GF-D8 (cell line): ENCODE measurements at places on chromosomes 1 and 21.

- DNase-seq, result no peak
These were observed 164.0 kb downstream of the NEK7 start for GRCh38 chr1:198320759-198321158.

GRCh38 chr1:165486663-165487062 lies 41.7 kb upstream of the RXRG start:
- DNase-seq, result no peak

GRCh38 chr21:42595283-42596187 lies 57.9 kb upstream of the PDE9A start:
- no peak for DNase-seq

DNA sequence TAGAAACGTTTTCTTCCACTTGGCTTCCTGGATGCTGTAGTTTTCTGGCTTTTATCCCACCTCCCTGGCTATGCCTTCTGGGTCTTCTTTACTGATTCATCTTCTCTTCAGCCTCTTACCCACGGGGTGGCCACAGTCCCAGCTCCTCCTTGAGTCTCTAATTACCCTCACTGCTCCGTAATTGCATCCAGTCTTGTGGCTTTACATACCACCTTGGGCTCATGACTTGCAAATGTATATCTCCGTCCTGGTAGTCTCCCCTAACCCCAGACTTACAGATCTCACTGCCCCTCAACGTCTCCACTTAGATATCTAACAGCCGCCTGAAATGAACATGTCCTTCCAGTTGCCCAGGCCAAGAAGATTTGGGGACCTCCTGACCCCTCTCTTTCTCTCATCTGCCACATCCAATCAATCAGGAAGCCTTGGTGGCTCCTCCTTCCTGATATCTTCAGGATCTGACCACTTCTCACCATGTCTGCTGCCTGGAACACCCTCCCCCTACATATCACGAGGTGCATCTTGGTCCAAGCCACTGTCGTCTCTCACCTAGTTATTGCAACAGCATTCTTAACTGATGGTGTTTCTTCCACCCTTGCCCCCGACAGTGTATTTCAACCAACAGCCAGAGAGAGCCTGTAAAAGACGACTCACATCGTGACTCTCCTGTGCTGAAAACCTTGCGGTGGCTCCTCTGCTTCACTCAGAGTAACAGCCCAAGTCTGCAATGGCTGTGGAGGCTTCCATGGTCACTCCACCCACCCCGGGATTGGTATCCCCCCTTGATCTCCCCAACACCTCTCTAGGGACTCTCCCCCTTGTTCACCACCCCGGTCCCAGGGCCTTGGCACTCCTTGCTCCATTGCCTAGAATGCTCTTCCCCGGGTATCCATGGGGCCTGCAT lies 219.0 kb upstream of the POU3F1 start:
- DNase-seq, result no peak

- DNase-seq, result no peak
These were observed 24.3 kb downstream of the KIAA1614 start for GRCh38 chr1:180937012-180937372.
